GM10248 (cell line): ENCODE measurements at places on chromosomes 1 and 21.
A peak's percentile ranks its signal among the peaks of the same experiment; 100 is the strongest.

DNA sequence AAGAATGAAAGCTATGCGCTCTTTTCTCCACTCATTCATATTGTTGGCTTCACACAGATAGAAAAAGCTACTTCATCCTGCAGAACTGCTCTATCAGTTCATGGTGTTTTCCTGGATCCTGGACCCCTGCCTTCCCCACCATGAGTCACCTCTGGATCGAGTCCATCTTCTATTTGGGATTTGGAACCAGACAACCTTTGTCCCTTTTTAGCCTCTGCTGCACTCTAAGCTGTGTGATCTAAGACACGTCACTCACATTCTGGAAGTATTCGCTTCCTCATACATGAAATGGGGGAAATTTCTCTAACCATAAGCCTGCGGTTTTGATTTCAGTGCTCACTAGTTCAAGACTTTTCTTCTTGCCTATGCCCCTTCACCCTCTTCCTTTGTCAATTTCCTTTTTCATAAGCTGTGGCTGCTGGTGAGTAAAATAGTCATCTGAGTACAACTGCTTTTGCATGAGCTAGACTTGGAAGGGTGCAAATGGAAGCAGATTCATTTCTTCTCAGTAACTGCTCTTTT, 14.1 kb upstream of the DEGS1 start:
- peak; percentile 66 for DNase-seq

DNA sequence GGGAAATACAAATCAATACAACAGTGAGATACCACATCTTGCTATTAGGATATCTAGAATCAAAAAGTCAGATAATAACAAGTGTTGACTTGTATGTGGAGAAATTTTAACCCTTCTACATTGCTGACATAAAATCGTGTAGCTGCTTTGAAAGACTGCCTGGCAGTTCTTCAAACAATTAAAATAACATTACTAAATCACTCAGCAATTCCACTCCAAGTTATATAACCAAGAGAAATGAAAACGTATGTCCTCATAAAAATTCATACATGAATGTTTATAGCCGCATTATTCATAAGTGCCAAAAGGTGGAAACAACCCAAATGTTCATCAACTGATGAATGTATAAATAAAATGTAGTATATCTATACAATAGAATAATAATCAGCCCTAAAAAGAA, 164.6 kb downstream of the RASAL2 start:
- DNase-seq = no peak

GRCh38 chr1:228197555-228198147, 10.2 kb upstream of the OBSCN start:
- DNase-seq = no peak

DNA sequence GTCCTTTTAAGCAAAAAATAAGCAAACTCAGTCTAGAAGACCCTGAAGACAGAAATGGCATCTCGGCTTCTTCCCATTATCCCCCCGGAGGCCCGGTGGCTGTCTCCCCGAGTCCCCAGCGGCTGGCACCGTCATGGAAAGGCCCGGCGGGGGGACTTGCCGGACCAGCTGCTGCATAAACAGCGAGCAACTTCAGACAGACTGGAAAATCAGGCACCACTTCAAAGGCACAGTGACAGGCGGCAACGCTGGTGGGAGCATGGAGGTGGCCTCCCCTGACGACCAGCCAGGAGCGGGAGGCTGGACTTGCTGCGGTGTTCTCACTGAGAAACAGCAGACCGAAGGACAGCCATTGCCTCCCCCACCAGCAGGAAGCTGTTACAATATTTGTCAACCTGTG, 18.4 kb upstream of the C1QA start:
- DNase-seq = no peak

- DNase-seq = peak; percentile 62
Observed at GRCh38 chr1:230149751-230150584, 82.9 kb downstream of the GALNT2 start.

DNA sequence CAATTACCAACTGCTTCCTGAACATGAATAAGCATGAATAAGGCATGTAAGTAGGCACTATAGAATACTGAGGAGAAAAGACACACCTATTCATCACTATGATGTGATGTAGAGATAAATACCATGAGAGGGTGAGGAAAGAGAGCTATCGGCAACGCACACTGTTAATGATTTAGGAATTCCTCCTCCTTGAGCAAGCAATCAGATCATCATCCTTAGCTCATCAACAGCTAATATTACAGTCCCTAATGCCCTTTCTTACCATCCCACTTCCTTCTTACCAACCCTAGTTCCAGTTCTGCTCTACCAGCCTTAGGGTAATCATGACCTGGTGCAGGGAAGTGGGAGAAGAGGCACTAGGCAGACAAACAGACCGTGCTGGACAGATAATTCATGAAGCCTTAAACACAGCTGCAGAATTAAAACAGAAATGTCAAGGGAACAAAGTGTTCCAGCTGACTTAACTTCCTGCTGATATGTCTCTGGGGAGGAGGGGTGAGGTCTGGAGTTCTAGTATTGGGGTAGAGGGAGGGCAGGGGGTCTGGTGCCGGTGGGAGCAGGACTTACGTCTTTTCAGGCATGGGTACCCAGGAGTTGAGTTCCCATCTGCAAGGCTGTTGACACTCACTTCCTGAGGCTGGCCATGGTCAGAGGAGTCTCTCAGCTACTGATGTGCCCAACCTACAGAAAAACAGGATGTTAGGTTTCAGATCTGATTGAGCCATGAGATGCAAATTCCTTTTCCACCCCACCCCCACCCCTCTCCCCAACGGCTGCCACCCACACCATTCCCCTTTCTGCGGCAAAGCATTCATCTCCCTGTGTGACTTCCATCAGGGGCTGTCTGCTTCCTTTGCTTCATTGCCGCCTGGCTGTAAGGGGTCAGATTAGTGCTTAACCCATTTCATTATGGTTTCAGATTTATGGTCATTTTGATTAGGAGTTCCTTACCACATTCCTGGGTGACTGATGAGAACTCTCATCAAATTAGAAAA, 12.6 kb upstream of the RCSD1 start:
- no peak for DNase-seq

GRCh38 chr1:222106377-222106776, 364.5 kb upstream of the DUSP10 start:
- no peak for DNase-seq

DNA sequence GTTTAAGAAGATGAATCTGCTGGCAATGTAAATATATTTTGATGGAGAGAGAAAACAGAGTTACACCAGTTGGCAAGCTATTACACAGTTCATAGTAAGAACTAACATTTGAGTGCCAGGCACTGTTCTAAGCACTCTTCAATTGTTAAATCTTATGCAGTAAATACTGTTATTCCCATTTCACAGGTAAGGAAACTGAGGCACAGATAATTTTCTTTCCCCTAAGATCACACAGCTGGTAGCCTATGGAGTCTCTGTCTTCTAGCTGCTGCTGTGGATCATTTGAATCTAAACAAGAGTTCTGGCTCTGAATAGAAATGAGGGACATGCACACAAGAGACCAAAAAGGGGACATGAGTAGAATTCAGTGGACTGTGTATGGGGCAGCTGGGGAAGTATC, 8.0 kb downstream of the ANGPTL1 start:
- no peak for DNase-seq

- no peak for DNase-seq
Observed at GRCh38 chr1:198119906-198120305, 36.9 kb upstream of the NEK7 start.
